ENCODE measurements at places on chromosomes 16 and 17.

- no peak for DNase-seq
Measured at GRCh38 chr16:47991491-47991890, 164.3 kb downstream of the ABCC12 start.

DNA sequence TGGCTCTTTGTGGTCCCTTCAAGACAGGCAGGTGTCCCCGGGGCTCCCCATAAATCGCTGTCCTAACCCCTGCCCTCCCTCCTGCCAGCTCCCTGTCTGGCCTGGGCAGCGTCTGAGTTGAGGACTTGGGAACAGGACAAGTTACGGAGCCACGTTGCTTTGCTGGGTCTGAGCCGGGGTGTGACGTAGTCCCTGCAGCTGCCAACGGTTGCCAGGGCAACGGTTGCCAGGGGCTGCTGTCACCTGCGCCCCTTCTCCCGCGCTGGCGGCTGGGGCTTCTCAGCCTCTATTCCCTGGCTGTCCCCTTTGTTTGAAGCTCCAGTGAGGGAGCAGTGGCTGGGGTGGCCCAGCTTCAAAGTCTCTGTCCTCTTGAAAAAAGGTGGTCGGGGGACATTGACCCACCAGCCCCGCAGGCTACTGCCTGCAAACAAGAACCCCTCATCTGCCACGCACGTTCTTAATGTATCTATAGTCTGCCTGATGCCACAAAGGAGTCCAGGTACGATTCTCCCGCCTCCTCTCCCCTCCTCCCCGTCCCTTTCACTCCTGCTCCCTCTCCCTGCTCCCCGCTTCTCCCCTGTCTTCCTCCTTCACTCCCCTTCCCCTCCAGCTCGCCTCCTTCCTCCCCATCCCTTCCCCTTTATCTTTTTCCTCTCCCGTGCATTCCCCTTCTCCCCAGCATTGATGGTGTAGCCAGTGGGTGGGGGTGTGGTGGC, 10.9 kb downstream of the ADGRG1 start:
- DNase-seq = peak; percentile 30

- no peak for DNase-seq
Measured at GRCh38 chr17:81844327-81844851, 9.5 kb upstream of the PPP1R27 start.

DNA sequence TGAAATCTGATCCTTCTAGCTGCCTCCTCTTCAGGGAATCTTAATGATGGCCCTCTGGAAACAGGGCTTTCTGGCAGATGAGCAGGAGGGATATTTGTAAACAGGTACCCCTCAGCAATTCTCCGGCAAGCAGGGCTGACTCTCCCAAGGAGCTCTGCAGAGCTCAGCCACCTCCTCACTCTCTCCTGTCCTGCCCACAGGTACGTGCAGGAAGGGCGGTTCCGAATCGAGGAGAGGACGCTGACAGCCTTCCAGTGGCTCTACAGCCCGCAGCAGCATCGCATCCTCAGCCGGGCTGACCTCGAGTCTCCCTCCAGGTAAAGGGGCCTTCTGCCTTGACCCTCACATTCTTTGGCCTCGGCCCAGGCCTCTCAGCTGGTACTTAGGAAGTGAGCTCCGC, 20.7 kb upstream of the CCDC92B start:
- no peak for DNase-seq

GRCh38 chr16:87201052-87201451, 116.1 kb downstream of the C16orf95 start:
- DNase-seq = peak; percentile 97

- peak; percentile 21 for DNase-seq
Measured at GRCh38 chr16:84314814-84315213, 20.1 kb downstream of the WFDC1 start.

- peak; percentile 52 for DNase-seq
Measured at GRCh38 chr16:3431779-3432219, 11.5 kb downstream of the ZNF597 start.

DNA sequence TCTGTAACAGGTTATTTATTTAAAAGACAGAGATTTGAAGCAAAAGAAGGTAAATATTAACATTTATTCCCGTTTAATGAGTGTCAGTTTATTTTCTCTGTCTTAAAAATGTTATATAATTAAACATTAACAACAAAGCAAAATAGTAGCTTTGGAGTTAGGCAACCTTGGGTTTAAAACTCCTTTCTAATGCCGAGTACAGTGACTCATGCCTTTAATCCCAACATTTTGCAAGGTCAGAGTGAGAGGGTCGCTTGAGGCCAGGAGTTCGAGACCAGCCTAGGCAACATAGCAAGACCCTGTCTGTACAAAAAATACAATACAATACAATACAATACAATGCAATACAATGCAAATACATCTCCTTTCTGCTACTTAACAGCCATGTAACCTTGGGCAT, 128.7 kb downstream of the CHD9 start:
- DNase-seq = peak; percentile 52

DNA sequence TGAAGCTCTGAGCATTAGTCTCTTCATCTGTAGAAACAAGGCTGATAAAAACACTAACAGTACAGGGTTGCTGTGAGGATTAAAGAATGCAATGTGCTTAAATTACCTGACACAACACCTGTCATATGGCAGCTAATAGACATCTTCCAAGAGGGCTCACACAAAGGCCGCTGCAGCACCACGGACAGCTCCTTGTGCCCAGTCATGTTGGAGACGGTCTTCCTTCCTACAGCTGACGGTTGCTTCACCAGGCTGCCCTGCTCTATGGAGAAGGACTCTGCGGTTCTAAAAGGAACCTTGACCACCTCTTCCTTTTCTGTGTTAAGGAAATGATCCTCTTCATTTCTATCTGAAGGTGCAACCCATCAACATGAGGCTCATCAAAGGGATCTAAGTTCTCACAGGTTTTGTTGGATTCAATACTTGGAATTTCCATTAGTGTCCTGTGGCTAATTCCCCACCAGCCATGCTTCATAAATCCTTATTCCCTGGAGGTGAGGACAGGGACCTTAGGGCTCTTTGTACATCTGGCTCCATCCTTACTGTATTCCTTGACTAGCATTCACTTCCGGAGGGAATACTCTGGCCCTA, 138.9 kb upstream of the CES5A start:
- DNase-seq = no peak

GRCh38 chr17:40062329-40063186, at the start of gene THRA:
THRA (plus strand) TSS chr17:40062965; CDS start chr17:40074489, 11,524 bp downstream.
- DNase-seq = peak; percentile 49

- no peak for DNase-seq
Measured at GRCh38 chr17:41256291-41256685, 1.1 kb downstream of the KRTAP9-9 start.

GRCh38 chr17:40694584-40694983, 9.0 kb downstream of the KRT24 start:
- DNase-seq = no peak

GRCh38 chr17:29148790-29149430, 31.3 kb downstream of the MYO18A start:
- peak; percentile 89 for DNase-seq

DNA sequence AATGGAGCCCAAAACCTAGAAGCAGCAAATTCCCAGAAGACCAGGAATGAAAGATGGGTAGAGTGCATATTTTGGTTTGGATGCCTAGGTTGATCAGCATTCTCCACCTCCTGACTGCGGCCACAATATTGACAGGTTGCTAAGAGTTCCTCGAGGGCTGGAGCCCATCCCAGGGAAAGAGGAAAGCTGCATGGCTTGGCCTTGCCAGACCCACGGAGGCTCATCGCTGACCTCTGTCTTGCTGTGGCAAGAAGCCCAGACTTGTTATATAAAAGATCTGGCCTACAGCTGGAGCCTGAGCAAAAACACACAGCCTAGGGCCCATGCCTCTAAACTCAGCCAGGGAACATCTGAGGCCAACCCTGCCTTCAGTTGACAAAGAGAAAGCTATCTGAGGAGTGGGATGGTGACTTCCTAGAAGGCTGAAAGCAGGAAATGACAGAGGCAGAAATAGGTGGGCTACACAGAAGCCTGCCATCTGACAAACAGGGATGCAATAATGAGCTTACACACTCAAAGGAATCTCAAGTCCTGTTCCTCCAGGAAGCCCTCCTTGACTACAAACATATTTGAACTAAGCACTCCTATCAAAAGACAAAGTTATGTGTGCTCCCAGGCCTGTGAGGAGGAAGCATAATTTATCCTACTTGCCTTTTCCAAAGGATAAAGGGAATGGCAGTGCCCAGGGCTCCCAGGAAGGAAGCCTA, 22.5 kb upstream of the SLC35B1 start:
- peak; percentile 85 for DNase-seq

DNA sequence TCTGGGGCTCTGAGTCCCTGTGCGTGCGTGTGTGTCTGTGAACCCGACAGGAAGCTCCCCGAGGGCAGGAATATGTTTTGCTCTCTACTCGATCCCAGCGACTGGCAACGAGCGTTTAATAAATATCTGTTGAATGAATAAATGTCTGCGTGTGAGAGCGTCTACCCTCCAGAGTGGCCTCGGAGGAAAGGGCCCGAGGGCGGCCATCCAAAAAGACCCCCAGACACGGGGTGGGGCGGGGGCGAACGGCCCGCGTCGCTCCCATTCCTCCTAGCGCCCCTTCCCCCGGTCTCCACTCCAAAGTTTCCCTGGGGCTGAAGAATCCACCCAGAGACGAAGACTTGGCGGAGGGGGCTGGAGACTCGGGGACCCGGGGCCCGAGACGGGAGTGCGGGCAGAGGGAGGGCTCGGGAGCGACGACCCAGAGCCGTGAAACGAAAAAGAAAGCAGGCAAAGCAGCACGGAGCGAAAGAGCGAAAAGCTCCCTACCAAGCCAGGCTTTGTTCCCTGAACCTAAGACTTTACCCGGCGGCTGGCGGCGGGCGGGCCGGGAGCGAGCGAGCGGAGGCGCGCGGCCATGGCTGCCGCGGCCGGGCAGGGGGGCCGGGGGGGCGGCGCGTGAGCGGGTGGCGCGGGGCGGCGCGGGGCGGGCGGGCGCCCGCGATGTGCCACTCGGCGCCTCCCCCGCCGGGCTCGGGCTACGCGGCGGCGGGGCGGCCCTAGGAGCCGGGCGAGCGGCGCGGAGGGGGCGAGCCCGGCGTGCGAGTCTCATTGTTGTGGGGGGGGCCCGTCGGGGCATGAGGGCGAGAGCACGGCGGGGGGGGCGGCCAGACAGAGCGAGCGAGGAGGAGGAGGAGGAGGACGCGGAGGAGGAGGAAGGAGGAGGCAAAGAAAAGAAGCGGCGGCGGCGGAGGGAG, at the start of gene MLLT6:
MLLT6 (plus strand) TSS at position 668 of the 917 bp plus-strand sequence. CDS start 360 bp downstream, outside the sequence.
- DNase-seq = peak; percentile 74

GRCh38 chr16:54216688-54217087, 69.9 kb downstream of the IRX3 start:
- DNase-seq = no peak

- no peak for DNase-seq
Measured at GRCh38 chr16:27921134-27921533, 142.4 kb downstream of the GSG1L start.

DNA sequence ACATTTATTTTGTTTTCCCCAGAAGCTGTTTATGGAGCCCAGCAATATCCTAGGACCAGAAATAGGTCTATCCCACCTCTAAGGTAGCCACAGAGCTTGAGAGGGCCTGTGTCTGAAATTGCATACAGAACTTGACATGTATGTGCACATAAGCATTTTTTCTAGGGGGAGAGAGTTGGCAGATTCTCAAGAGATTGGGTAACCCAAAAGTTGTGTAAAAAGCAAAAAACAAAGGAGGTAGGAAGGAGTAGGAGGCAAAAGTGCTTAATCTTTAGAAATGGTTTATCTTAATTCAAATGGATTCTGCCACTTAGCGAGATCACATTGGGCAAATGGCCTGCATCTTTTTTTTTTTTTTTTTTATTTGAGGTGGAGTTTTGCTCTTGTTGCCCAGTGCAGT, 3.5 kb downstream of the PLK1 start:
- peak; percentile 66 for DNase-seq

GRCh38 chr17:80468242-80468641, 8.2 kb downstream of the NPTX1 start:
- DNase-seq = no peak

Measured in iris pigment epithelial cell (primary cell).